ENCODE measurements at places on chromosomes 6 and 20.

DNA sequence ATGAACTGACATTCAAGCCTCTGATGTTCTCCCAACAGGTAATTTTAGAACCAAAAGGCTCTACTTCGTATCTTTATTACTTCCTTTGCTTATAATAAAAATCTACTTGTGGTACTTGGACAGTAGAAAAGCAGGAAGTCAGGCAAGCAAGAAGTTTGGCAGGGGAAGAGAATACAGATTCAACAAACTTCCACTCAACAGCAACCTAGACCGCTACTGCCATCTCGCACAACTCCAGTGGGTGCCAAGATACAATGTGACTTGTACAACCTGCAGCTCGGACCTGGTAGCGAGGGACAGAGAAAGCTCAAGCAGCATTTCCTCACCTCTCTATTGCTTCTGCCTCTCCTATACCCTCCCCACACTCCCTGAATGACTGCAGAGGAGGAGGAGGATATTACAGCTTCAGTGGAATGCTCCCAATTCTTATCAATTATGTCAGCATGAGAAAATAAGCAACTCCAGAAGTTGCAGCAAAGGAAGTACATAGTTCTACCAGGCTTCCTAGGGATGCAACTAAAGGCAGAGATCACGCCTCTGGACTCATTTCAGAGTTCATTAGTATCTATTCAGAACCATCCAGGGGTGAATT is 76.5 kb downstream of the MBOAT1 start:
- no peak for DNase-seq

GRCh38 chr6:62324834-62325233 is 38.8 kb upstream of the KHDRBS2 start:
- DNase-seq = no peak

DNA sequence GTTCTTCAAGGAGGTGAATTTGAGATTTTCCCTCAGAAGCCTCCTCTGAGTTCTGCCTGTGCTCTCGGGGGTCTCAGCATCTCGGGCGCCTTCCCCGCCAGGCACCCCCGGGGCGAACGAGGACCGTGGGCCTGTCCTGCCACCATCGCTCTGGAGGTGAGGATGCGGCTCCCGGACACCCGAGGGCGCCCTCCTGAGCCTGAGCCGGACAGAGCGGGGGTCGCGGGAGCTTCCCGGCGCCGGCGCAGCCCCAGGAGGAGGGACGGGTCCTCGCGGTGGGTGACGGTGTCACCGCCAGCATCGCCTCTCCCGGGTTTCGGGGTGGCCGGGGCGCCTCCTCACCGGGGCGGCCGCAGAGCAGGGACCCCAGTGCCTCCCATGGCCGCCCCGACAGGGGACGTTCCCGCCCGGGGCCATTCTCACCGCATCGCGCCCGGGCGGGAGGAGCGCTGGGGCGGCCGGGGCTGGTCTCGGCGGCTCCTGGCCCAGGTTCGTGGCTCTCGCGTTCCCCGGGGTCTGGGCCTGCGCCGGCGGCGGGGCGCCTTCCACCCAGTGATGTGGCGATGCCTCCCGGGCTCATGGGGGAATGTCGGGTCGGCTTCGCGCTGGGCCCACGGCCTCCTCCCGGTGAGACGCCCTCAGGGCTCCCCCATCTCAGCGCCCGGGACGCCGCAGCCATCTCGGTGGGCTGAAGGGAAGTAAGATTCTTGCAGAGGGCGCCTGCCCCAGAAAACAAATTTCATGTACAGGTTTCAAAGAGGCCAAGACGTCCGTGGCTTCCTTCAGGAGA is 210.5 kb downstream of the ERMARD start:
- DNase-seq = no peak

DNA sequence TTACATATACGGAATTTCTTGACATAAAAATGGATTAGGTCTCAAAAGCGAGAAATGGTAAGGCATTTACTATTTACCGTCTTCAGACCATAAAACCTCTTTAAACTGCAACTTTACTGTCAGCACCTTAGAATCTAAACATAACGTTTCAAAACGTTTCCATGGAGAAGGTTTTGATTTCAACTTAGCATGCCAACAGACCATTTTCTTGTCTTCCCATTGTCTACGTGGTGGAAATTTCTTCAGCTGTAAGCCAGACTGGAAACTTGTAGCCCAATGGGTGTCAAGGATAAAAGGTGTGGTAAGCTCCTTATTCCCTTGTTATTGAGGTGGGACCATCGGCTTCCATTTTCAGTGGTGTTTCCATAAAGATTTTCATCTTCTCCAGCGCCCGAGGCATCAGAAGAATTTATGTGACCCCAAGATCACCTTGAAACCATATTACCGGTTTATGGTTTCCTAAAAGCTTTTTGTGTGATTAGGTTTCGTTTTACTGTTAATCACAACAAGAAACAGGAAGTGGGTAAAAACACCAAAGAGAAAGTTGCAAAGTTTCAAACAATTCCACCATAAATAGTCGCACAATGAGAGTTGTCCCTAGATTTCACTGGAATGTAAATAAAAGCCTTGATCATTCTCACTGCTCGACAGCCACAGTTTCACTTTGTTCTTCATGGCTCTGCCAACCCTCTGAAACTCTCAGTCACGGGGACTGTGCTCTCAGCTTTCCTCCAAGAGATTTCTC is 63.0 kb upstream of the CD2AP start:
- DNase-seq = peak; percentile 71

DNA sequence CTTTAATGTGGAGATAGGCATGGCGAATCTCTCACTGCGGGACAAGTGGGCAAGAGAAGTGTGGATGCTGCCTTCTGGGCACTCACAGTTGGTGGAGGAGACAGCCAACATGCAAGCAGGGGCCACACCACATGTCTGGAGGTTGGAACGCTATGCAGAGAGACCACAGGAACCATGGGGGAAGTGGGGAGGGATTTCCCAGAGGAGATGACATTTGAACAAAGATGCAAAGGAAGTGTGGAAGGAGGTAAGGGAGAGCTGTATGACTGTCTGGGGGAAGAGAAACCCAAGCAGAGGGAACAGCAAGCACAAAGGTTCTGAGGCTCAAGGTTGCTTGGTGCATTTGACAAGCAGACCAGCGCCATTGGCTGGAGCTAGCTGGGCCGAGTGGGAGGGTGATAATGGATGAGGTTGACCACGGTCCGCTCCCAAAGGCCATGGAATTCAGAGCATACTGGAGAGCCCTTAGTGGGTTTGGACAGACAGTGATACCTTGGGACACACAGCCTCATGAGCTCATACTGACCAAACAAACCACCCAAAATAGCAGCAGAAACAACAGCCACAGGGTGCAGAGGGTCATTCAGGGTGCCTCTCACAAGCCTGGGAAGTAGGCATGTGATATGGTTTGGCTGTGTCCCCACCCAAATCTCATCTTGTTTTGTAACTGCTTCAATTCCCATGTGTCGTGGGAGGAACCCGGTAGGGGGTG is 7.6 kb upstream of the FAM110A start:
- no peak for DNase-seq

DNA sequence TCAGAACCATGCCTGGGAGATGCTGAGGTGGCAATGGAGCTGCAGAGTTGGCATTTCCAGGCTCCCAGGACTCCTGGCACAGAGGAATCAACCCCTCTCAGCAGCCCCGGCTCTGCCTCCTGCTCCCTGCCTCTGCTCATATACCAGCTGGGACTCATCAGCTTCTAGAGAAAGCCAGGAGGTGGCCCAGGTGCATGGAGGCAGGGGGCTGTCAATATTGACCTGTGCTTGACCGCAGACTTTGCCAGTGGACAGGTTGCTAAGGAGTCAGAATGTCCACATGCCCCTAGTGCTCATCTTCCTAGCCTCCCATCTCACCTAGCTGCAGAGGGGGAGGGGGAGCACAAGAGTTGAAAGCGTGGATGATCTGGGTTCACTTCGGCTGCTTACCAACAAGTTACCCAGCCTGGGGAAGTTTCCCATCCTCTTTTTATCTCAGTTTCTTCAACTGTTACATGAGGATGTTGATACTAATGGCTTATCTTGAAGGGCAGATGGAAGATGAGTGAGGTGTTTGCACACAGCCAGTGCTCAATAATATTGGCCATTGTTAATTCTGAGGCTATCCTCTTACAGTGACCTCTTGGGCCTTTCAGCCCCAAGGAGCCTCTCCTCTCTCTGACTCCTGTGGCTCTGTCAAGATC is 9.2 kb upstream of the SCRT2 start:
- no peak for DNase-seq

DNA sequence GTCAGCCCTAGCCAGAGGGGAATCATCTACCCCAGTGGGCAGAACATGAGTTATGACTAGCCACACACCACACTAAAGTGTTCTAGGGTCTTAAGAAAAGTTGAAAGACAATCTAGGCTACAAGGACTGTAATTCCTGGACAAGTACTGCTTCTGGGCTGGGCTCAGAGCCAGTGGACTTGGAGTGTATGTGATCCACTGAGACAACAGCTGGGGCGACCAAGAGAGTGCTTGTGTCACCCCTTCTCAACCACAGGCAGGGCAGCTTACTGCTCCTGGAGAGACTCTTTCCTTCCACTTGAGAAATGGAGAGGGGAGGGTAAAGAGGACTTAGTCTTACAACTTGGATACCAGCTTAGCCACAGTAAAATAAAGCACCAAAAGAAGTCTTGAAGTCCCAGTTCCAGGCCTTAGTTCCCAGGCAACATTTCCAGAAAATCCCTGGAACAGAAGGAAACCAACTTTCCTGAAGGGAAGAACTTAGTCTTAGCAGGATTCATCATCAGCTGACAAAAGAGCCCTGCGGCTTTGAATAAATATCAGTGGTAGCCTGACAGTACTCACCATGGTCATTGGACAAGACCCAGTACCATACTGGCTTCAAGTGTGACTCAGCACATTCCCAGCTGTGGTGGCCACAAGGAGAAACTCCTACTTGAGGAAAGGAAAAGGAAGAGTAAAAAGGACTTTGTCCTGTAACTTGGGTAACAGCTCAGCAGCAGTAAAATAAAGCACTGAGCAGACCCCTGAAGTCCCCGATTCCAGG is 355.1 kb upstream of the ADGRB3 start:
- no peak for DNase-seq

GRCh38 chr6:119259027-119259426 is 90.5 kb downstream of the MAN1A1 start:
- peak; percentile 50 for DNase-seq

GRCh38 chr6:140540743-140541142 is 1166.3 kb upstream of the CITED2 start:
- DNase-seq = no peak

GRCh38 chr20:46353500-46354206 is 45.4 kb upstream of the CDH22 start:
- DNase-seq = no peak

GRCh38 chr6:155248008-155249001 is 15.5 kb upstream of the CLDN20 start:
- peak; percentile 47 for DNase-seq

DNA sequence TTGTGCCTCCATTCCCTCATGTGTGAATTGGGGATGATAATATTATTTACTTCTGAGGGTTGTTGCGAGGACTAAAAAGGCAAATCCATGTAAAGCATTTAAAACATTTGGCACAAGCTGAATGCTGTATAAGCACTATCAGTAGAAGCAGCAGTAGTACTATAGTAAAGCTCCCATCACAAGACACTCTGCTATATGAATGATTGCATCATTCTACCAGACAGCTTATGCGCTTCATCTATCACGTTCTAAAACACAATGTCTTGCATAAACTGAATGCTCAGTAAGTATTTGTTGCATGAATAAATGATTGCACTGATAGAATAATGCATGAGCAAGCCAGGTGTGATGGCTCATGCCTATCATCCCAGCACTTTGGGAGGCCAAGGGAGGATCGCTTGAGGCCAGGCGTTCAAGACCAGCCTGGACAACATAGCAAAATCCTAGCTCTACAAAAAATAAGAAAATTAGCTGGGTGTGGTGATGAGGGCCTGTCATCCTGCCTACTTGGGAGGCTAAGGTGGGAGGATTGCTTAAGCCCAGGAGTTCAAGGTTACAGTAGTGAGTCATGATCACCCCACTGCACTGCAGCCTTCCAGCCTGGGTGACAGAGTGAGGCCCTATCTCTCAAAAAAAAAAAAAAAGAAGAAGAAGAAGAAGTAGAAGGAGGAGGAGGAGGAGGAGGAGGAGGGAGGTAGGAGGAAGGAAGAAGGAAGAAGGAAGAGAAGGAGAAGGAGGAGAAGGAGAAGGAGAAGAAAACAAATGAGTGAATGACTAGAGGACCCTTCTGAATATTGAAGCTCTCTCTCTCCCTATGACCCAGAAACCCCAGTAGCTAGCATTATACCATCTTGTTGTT is 50.0 kb upstream of the FOXO3 start:
- DNase-seq = no peak

DNA sequence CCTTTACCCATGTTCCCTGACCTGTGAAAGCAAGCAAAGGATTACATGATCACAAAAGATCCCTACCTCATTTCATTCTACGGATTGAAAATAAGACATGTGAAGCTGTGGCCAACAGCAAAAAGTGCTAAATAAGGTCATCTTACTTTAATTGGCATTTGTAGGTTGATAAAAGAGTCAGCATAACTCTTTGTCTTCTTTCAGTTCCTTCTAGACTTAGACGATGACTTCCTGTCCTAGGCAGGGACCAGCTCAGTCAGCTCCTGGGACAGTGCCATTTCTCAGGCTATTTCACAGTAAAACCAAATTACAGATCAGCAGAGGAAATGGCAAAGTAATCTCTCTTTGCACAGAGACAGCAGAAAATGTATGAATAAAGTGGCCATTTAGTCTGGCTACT is 480.7 kb downstream of the RFPL4B start:
- no peak for DNase-seq

- DNase-seq = peak; percentile 75
Measured at GRCh38 chr6:144006736-144007477, 1.2 kb downstream of the PLAGL1 start.
